ENCODE measurements at places on chromosomes 4 and X.
A peak's percentile ranks its signal among the peaks of the same experiment; 100 is the strongest.

DNA sequence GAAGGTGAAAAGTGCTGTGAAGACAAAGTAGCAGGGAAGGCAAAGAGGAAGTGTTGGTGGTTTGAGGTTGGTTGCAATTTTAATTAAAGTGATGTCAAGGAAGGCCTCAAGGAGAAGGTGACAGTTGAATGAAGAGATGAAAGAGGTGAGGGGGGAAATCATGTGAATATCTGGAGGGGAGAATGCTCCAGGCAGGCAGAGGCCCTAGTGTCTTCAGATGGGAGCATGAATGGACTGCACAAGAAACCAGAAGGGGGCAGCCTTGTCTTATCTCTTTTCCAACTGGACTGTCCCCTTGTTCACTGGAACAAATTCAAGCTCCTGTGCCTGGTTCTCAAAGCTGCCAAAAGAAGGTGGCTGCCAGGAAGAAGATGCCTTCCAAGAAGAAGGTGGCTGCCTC, 68.4 kb downstream of the MAOB start:
- no peak for DNase-seq

- DNase-seq: no peak
Observed at GRCh38 chrX:132209527-132209926, 9.7 kb downstream of the RAP2C start.

- no peak for DNase-seq
Observed at GRCh38 chrX:70508296-70508911, 63.8 kb downstream of the DLG3 start.

- DNase-seq: no peak
Observed at GRCh38 chr4:16129336-16129735, 45.5 kb upstream of the PROM1 start.

DNA sequence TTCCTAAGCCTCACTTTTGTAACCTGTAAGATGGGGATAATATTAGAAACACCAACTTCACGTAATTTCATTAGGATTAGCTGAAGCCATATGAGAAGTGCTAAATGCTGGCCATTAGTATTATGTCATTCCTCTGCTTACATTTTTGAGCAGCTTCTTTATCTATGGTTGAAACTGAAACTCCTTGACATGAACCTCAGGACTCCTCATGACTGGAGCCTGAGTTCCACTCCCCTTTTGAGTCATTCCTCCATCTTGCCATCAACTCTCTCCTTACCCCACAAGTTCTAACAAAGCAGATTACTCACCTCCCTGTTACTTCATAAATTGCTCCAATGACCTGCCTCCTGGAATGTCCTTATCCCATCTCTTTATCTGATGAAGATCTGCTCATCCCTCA, 123.2 kb upstream of the KCNIP4 start:
- no peak for DNase-seq

GRCh38 chrX:15790769-15791290, 546 bp downstream of the ZRSR2 start:
- no peak for DNase-seq

- no peak for DNase-seq
Observed at GRCh38 chrX:135639066-135639780, 74.2 kb upstream of the CT45A1 start.

DNA sequence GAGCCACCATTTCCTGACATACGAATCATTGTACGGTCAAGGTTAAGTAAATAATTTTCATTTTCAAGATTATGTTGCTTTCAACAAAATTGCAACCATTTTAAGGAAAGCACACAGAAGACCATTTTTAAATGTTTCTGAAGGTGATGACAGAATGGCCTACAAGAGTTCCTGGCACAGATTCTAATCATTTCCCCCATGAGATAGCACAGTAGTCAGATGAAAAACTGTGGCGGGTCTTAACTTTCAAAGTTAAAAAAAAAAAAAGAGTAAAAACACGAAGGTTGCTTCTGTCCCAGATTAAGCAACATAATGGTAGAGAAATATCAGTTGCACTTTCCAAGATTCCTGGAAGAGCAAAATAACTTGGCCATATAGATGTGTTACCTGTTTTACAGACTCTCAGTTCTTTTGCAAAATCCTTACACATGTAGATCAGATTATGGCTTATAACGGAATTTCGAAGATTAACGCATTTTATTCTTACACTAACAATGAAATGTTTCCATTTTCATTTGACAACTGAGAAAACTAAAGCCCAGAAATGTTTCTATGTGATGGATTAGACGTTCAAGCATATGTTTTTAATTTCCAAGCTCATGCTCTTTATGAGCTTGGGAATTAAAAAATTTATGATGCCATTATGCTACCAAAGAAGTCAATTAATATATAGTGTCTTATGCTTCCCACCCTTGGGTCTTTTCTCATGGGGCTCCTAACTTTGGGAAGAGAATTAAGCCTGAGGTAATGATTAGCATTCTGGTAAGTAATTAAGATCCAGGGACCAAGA, 335.1 kb upstream of the CLNK start:
- DNase-seq: no peak

DNA sequence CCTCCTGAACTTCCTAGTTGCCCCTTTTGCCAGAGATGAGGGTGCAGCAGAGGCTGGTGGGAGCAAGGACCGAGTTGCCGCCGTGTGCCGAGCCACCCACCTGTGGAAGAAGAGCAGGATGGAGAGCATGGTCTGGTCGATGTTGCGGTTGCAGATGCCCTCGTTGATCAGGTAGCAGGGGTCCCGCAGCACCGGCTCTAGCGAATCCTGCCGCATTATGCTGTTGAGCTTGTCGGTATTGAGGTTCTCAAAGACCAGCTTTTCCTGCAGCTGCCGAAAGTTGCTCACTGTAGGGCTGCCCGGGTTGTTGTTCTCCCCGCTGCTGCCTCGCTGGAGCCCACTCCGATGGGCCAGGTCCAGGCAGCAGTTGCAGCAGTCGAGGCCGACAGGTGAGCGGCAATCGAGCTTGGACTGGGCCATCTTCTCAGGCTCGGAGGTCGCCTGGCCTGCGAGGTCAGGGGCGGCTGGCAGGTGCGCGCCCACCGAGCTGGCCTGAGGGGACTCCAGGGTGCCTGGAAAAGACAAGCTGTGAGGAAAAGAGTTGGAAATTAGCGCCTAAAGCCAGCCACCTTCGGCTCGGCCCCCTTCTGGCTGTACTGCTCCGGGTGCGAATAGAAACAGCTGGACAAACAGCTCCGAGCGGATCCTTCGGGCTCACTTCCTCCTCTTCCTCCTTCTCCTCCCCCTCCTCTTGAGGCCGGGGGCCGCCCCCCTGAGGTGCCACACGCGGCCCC, 420 bp downstream of the TSC22D3 start:
- DNase-seq: no peak

DNA sequence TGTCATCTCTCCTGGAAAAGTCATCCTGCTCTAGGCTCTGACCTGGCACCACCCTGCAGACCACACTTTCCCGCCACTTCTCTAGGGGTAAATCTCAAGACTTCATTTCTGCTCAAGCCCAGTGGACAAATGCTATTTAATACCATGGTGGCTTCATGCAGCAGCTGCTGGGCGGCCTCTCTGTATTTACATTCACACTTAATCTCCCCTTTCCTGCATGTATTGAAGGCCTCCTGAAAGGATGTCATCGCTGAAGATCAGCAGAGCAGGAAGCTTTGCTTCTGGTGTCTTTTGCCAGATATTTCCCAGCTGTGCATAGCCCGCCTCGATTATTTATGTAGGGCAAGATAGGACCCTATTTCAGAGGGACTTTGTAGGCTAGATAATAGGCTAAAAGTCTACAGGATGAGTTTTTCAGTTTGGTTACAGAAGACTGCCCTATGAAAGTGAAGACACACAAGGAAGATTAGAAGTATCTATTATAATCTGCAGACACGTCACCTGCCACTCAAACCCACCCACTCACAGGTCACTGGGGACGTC, 17.2 kb downstream of the PROM1 start:
- DNase-seq: no peak

GRCh38 chr4:172631832-172632231, 536.8 kb upstream of the GALNT7 start:
- DNase-seq: no peak

DNA sequence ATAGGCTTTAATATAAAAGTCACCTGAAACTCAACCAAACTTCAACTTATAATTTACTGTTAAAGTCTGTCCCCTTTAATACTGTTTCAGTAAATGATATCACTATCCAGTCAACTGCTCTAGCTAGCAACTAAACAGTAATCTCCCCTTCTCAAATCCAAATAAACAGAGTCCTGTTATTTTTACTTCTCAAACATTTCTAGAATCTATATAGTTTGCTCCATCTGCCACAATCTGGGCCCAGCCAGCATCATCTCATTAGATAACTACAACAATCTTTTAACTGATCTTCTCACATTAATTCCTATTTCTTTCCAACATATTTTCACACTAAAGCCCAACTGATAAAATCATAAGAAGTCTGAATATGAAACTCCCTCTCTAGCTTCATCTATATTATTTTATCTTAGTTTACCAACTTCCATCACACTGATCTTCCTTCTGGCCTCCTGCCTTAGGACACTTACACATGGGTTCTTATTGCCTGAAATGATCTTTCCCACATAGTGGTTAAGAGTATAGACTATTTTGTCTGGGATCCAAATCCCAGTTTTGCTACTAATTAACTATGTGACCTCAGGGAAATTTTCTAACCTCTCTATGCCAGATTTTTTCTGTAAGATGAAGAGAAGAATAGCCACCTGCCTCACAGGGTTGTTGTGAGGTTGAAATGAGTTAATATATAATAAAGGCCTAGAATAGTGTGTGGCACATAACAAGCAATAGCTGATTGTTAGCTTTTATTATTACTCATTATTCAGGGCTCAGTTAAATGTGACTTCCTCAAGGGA, 18.6 kb downstream of the TBCK start:
- DNase-seq: no peak

DNA sequence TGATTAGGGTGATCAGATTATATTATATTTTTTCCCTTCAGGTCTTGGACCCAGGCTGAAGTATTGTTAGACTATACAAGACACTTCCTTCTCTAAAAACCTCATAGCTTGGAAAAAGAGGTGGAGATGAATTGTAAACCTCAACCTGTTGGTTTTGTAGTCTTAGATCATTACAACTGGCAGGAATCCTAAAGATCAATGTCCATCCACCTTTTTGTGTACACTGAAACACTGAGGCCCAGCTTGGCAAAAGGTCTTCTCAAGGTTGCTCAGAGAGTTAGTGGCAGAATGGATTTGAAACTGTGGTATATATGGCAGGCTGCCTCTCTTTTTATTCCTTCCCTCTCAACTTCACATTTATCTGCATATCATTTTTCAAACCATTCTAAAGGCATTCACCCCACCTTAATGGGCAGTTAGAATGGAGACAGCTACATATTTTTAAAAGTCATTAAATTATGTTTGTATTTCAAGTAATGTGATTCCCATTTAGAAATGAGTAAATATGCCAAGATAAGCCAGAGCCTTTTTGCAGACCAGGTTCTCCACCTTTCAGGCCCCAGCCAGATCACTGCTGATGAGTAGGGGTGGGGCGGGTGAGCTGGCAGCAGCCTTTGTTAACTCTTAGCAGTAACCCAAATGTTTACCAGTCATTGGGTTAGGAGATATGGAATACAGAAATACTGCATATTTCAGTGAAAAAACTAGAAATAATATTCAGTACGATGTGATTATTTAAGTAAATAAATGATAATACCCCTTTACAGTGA, 243.2 kb upstream of the F9 start:
- no peak for DNase-seq

GRCh38 chrX:130444641-130445336, 43.0 kb downstream of the RBMX2 start:
- DNase-seq: no peak

DNA sequence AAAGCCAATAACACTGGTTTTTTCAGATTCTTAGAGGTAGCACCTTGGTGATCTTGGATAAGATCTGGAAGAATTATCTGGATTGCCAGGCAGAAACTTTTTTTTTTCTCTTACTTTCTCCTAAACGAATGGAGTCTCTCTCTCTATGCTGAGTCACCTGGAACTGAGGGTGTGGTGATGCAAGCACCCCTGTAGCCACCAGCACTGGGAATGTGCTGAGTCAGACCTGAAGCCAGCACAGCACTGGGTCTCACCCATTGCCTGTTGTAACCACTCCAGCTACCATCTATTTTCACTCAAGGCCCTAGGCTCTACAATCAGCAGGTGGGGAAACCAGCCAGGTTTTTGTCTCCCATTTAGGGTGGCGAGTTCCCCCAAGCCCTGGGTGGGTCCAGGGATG, 923.8 kb downstream of the RAPGEF2 start:
- no peak for DNase-seq

DNA sequence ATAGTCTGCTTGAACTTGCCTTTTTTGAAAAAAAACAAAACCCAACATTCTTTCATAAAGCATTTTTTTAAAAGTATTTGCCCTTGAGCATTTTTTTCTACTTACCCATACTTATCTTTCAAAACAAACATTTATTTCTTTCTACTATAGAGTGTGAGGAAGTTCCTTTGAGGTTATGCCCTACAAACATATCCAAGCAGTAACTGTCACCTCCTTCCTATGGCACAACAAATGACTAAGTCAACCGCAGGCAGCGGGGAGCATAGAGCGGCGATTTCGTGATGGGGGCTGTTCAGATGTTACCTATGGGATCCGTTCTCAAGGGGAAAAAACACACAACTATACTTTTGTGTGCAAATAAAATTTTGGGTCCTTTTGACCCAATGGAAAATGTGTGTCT, 19.4 kb downstream of the SPRY1 start:
- DNase-seq: no peak

DNA sequence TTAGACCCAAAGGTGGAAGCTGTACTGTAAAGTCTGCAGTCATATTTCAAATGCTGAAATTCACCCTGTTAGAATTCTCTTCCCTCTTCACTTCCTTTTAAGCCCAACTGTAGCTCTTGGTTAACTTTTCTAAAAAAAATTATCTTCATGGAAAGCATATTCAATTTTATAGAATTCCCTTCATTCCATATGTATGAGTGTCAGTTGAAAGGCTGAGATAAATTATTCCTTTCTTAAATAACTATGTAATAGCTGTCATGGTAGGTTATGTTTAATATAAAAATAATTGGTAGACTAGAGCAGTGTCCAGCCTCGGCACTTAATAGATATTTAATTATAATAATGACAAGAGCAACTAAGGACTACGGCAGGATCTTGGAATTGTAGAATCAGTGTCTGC, 16.8 kb upstream of the ARSH start:
- no peak for DNase-seq

DNA sequence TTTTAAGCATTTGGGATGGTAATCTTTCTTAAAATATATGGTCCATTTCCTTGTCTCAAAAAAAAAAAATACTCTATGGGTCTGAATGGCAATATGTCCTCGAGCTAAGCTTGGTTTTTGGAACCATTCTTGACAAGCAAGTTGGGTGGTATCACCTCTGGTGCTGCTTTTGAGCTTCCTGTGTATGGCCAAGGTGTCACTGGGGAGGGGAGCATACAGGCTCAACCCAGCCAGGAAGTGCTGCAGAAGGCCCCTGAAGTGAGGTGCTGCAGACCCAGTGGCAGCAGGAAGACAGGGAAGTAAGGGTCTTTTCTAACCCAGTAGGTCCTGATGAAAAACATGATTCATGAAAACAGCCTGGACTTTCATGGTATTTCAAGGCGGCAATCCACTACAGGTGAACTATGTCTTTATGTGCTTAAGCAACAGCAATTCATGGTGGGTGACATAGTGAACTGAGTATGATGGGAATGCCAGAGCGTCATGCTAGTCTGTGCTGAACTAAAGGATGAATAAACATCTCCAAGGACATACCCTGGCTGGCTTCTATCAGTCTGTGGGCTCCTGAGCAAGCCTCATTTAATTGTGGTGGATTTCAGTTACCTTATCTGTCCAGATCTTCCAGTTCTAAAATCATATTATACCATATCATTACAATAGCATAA, 15.1 kb downstream of the TRAPPC2 start:
- DNase-seq: peak; percentile 10

- DNase-seq: no peak
Observed at GRCh38 chrX:39911278-39911897, 186.4 kb downstream of the BCOR start.

All from central memory CD8-positive, alpha-beta T cell (primary cell).